Right cardiac atrium (tissue), 5 donors: ENCODE measurements at places on chromosomes 7 and 10.

DNA sequence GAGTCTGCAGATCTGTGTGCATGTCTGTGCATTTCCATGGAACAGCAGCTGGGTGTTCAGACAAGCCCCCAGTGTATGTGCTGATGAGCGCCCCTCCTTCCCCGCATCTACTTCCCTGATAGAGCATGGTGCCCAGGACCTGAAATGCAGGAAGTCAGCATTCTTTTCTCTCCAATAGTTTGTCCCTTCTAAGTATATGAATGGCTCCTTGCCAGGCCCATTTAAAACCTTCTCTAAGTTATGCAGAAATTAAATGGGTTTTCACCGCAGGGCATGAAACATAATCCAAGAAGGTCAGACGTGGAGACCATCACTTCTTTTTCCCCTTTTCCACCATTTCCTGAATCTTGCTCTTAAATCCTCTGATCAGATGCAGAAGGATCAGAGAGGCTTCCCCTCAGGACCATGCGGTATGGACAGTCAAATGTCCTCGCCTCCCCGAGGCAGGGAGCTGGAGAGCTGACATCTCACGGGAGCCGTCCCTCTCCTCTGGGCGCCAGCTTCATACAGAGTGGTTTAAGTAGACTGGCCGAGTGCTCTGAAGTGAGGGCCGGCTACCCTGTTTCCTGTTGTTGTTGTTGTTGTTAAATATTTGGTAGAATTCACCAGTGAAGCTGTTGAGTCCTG is 155.3 kb downstream of the C10orf105 start:
- DNase-seq: no peak

- no peak for DNase-seq
Measured at GRCh38 chr7:70907259-70908247, 224.4 kb upstream of the GALNT17 start.

DNA sequence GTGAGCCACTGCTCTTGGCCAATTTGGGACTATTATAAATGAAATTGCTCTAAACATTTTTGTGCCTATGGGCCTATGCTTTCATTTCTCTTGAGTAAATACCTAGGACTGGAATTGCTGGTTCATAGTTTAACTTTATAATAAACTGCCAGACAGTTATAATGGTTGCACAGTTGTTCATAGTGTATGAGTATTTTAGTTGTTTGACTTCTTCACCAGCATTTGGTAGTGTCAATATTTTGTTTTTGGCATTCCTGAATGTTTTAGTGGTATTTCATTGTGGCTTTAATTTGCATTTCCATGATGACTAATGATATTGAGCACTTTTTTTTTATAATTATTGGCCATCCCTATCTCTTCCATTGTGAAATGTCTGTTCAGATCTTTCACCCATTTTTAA is 29.5 kb downstream of the PLEKHA8 start:
- no peak for DNase-seq

DNA sequence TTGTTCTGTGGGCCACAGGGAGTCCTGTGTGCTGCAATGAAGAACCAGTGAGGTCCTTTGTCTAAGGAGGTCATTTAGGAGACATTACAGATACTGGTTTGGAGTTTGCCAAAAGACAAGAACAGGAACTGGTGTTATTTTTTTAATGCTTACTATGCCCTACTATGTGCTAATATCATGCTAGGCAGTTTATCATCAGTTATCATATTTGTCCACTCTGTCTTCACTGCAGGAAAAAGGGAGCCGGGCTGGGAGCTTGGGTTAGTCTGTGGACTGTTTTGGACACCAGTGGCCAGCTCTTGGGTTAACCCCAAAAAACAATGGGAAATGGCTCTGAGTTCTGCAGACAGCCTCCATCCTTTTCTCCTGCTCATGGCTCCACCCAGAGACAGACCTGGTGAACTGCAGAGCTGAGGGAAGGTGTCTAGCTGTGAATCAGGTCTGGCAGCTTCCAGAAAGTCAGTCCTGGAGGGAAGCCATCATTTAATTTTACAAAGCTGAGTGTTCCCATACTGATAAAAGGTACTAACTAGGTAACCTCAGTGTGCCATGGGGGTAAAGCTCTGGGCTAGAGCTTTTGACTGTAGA is 101.2 kb upstream of the ZNF746 start:
- no peak for DNase-seq

GRCh38 chr7:134703782-134704181 is 57.1 kb downstream of the BPGM start:
- no peak for DNase-seq

DNA sequence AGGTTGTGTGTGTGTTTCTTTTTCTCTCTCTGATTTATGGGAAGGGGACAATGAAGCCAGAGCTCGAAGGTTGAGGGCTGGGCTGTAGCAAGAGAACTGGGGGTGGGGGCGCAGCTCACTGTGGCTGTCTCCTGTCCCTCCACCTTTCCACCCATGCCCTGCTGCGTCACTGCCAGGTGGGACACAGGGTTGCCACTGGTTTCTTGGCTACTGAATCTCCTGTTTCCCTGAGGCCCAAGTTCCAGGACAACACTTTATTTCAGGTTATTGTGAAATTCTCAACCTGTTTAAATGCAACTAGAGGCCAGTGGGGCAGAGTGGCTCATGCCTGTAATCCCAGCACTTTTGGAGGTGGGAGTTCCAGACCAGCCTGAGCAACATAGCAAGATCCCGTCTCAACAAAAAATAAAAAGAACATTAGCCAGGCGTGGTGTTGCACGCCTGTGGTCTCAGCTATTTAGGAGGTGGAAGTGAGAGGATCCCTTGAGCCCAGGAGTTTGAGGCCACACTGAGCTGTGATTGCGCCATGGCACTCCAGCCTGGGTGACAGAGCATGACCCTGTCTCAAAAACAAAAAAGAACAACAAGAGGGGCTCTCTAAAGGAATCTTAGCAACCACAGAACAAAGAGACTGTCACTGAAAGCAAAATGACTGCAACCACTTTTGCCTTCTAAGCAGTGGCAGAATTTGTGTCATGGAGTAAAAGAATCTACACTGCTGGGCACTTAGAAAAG is 22.6 kb downstream of the TBATA start:
- no peak for DNase-seq

DNA sequence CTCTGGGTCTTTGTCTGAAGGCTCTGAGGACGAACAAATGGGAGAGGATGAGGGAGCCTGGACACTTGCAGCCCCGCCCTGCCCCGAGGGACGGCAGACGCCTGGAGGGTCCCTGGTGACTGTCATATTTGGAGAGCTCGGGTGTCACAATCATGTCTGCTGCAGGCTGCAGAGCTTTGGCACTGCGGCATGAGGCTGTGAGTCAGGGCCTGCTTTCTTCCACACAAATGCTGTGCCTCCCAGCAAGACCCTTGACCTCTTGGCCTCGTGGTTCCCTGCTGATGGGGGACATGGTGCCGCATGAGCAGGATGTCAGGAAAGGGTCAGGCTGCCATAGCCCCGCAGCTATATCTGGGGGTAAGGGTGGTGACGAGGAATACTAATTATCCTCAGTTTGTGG is 64.9 kb upstream of the PPIF start:
- no peak for DNase-seq

DNA sequence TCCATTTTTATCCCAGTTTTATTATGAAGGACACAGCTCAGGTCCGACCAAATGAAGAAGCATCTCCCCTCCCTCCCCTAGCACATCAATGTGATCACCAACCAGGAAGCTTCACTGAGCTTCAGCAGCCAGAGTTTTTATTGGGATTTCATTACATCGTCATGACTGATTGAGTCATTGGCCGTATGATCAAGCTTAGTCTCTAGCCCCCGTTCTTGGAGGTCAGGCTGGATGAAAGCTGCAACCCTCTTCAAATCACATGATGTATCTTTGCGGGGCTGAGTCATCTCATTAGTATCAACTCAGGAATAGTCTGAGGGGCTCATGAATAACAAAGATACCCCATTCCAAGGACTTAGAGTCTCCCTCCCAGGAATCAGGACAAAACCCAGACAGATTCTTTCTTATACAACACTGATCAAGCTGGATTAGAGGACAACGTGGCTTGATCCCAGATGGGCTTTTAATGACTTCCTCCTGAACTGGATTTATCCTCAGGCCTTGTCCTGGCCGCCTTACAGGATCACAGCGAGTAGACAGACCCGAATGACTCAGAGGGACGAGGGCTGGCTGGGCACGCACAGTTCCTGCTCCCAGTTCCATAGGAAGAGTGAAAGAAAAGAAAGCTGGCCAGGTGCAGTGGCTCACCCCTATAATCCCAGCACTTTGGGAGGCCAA is 14.5 kb downstream of the LIMK1 start:
- DNase-seq: no peak

GRCh38 chr10:98536551-98536950 is 89.8 kb upstream of the HPS1 start:
- DNase-seq: no peak

- no peak for DNase-seq
Measured at GRCh38 chr10:62738916-62739315, 65.6 kb upstream of the ADO start.

DNA sequence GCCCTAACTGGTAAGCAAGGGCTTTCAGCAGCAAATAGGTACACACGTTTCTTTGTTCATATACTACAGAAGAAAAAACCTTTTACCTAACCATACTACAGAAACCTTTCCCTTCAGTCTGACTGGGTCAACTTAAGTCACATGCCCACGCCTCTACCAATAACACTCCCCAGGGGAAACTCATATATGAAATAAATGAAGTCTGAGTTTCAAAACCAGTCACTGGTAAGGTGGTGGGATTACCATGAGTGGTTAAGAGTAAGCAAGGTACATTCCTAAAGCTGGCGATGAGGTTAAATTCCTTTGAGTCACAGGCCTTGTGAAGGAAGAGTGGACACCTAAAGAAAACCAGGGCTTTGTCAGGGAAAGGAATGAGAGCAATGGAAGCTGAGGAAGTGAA is 21.4 kb upstream of the KIF20B start:
- no peak for DNase-seq

- no peak for DNase-seq
Measured at GRCh38 chr10:28445516-28445915, 87.4 kb upstream of the WAC start.
